ENCODE measurements at places on chromosomes 3 and 15.

GRCh38 chr3:128353991-128354687 is 112.6 kb downstream of the DNAJB8 start:
- DNase-seq = no peak

- DNase-seq = no peak
Observed at GRCh38 chr3:193330555-193331204, 47.9 kb downstream of the ATP13A5 start.

DNA sequence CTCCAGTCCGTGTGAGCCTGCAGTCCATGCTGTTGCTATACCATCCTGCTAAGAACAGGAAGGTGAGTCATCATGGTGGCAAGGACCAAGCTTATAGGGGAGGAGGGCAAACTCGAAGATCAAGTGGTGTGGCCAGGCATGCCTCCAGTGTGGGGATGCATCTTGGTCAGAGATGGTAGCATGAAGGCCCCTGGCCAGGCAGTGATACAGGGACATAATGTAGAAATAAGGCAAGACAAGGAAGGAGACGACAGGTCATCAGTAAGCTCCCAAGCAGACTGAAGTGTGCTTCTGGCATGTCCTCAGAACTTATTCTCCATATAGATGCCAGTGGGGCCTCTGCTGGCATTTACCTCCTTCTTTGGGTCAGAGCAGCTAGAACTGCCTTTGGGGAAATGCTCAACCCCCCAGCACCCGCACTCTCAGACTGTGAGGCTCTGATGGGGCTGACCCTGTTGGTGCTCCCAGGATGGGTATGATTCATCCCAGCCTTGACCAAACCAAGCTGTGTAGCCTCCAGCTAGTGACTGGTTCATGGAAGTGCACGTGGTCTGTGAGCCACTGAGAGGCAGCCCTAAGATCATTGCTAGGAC is 52.5 kb upstream of the ATP2B2 start:
- no peak for DNase-seq

- DNase-seq = no peak
Observed at GRCh38 chr15:70723122-70723422, 40.3 kb downstream of the UACA start.

DNA sequence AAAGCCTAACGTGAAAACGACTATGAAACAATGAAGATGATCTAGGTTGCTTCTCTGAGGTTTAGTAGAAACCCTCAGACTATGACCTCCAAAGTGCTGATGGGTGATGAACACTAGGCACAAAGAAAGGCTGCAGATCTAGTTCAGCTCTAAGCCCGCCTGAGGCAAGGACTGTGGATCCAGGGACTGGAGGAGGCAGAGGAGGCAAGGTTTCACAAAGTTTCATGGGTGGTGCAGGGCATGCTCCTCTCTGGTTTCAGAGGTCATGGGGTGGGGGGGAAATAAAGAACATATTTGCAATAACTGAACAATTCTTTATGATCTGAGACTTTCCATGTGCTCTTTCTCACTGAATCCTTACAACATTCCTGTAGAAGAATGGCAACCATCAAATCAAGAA is 679.2 kb downstream of the NTRK3 start:
- no peak for DNase-seq

DNA sequence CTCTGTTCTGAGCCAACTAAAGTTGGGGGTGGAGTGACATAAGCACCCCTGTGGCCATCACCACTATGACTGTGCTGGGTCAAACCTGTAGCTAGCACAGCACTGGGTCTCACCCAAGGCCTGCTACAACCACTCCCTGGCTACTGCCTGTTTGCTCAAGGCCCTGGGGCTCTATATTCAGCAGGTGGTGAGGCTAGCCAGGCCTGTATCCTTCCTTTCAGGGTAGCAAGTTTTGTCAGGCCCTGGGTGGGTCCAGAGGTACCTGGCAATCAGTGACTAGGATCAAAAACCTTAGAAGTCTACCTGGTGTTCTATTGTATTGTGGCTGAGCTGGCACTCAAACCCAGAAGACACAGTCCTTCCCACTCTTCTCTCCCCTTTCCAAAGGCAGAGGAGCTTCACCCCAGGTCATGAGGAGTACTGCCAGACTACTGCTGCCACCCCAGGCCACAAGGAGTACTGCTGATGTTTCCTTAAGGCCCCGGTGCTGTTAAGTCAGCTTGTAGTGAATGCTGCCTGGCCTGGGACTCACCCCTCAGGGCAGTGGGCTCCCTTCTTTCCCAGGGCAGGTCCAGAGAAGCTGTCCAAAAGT is 170.8 kb downstream of the IGSF11 start:
- DNase-seq = no peak

GRCh38 chr3:79052054-79052681 is 715.6 kb downstream of the ROBO1 start:
- DNase-seq = no peak

DNA sequence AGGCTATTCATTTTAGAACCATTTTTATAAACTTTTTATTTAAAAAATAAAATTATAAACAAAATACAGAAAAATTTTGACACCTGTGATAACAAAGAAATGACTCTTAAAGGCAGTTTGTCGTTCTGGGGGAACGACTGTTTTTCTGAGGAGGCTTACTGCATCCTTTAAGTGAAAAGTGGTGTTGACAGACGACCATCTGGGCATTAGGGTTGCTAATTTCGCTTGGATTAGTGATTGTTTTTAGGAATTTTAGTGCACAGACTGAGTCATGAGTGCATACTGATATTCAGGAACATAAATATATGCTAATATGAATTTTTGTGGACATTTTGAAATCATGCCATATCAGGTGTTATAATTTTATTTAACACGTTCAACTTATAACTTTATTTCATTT is 28.5 kb downstream of the OSTN start:
- DNase-seq = no peak

DNA sequence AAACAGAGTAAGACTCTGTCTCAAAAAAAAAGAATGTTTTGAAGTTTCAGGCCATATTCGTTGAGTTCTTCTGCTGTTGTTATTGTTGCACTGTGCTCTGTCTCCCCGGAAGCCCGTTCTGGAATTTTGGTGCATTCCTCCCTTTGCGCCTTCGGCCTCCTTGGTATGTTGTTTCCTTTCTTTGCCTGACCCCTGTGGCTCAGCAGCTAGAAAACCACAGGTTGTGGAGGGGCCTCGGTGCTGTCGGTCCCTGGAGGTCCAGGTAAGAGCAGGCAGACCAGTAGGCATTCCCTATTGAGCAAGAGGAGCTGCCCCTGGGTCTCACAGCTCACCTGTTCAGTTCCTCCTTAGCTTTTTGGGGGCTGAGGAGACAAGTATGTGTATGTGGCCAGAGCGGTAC is 51.0 kb upstream of the DLG1 start:
- no peak for DNase-seq

DNA sequence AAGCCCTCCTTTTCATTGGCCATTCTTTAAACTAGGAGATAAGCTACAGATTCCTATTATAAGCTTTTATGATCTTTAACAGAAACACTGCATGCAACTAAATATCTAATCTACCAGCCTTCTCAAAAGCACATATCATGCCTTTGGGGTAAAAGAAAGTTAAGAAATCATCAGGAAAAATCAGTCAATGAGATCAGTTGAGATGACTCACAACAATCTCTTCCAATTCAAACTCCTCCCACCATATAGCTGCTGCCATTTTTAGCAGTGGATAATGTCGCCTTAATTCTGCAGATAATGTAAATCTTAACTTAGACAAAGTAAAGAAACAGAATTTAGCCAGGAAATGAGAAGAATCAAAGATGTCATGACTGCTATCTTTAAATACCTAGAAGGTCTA is 135.2 kb upstream of the BCL6 start:
- no peak for DNase-seq

- DNase-seq = no peak
Observed at GRCh38 chr15:101446518-101447167, 42.9 kb downstream of the PCSK6 start.

GRCh38 chr3:112297714-112298113 is 3.7 kb upstream of the SLC9C1 start:
- no peak for DNase-seq

GRCh38 chr3:107222907-107223306 is 154.3 kb upstream of the CCDC54 start:
- no peak for DNase-seq

- no peak for DNase-seq
Observed at GRCh38 chr3:136122006-136122405, 74.1 kb downstream of the MSL2 start.

DNA sequence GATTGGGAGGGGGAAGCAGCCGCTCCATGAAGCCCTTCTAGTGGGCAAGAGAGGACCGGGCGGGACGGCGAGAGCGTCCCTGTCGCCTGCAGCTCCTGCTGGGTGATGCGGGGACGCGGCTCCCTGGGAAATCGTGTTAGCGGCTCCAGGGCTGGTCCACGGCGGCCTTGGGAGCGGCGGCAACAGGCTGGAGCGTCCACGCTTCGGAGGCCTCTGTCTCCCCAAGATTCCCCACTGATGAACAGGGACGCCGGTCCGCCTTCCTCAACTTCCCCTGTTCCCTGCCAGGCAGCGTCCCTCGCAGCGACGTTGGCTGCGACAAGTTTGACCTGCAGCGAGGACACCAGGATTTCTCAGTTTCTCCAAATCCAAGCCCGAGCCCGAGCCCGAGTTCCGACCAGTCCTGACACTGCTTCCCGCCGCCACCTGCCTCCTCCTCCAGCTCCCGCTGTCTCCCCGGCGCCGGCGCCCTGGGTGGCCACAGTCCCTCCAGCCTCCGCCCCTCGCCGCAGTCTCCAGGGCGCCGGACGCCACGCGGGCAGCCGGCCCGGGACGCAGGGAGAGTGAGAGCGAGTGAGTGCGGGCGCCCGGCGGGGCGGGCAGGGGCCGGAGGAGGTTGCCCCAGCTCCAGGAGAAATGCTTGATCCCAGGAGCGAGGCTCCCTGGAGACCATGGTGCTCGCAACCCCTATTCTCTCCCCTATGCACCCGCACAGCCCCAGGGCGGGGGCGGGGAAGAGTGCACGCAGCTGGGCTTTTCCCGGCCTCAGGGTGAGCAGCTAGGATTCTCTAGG is 78.1 kb upstream of the RNF7 start:
- no peak for DNase-seq

DNA sequence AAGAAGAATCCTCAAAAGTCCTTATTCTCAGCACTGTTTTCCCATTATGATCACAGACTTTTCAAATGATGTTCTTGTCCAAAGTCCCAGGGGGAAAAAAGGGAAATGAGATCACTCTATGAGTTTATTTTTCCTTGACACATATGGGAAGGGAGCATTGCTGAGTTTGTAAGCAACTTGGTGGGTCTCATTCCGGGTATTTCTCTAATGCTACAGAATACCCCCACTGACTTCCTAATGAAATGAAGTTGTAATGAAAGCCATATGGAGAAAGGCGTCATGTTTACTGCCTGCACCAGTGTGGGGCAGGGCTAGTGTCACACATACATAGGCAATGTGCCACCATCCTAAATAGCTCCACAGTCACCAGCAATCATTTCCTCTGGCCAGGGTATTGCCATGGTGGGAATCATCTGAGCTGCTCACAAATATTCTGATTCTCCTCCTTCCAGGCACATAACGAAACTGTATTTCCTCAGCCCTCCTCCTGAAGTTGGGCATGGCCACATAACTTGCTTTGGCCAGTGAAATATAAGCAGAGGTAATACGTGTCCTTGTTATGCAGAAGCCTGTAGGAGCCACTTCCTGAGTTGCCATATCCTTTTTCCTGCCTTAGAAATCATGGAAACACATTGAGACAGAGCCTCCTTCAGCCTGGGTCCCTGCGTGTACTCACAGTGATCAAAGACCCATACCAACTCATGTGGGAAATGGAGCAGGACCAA is 41.0 kb upstream of the C15orf61 start:
- DNase-seq = no peak

- DNase-seq = peak; percentile 18
Observed at GRCh38 chr15:59303633-59304032, 69.0 kb downstream of the MYO1E start.

GRCh38 chr15:33344111-33344510 is 33.3 kb downstream of the RYR3 start:
- DNase-seq = no peak

DNA sequence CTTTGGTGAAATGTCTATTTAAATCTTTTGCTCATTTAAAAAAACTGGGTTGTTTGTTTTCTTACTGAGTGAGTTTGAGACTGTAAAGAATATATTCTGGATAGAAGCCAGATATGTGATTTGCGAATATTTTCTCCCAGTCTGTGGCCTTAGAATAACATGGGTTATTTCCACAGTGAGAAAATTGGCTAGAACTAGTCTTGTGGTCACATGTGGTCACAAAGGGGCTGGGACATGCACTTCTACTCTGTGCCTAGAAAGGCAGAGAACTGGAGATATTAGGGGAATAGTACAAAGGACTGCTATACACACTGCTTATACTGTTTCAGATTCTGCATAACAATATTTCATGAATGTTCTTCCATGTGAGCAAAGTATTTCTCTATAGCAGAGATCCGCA is 79.9 kb upstream of the RGMA start:
- no peak for DNase-seq

DNA sequence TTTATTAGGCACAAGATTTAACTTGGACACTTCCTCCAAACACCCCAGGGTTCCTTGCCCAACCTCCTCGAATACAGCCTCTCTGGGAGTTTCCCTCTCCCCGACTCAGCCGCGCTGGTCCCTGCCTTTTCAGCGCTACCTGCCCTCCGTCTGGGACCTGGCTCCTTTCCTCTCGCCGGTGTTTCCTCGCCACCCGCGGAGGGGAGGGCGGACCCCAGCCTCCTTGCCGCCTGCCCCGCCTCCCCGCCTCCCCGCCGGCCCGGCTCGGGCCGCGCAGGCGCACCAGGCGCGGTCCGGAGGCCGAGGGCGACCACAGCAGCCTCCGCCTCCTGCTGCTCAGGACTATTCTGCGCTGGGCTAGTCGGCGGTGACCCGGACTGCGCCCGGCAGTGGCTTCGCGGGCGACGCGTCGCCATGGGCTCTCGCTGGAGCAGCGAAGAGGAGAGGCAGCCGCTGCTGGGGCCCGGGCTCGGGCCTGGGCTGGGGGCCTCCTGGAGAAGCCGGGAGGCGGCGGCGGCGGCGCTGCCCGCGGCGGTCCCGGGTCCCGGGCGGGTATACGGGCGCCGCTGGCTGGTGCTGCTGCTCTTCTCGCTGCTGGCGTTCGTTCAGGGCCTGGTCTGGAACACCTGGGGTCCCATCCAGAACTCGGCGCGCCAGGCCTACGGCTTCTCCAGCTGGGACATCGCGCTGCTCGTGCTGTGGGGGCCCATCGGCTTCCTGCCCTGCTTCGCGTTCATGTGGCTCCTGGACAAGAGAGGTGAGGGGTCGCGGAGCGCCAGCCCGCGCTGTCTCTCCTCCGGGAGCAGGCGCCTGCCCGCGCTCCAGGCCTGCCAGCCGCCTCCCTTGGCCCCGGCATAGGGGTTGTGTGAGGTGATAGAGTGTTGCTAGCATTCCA is at the start of gene SLC49A4:
TSS of gene SLC49A4 (plus strand) at position 291 of the 895 bp plus-strand sequence. CDS start at position 415, 124 bp downstream.
- peak; percentile 84 for DNase-seq

- DNase-seq = no peak
Observed at GRCh38 chr3:151431940-151432339, 28.9 kb downstream of the IGSF10 start.

Measured in ascending aorta (tissue), 2 donors.